ENCODE measurements at places on chromosomes 5 and 9.

GRCh38 chr9:135883410-135884089 lies 23.8 kb downstream of the CAMSAP1 start:
- DNase-seq = no peak

GRCh38 chr9:22279636-22280035 lies 167.0 kb upstream of the DMRTA1 start:
- DNase-seq = no peak

DNA sequence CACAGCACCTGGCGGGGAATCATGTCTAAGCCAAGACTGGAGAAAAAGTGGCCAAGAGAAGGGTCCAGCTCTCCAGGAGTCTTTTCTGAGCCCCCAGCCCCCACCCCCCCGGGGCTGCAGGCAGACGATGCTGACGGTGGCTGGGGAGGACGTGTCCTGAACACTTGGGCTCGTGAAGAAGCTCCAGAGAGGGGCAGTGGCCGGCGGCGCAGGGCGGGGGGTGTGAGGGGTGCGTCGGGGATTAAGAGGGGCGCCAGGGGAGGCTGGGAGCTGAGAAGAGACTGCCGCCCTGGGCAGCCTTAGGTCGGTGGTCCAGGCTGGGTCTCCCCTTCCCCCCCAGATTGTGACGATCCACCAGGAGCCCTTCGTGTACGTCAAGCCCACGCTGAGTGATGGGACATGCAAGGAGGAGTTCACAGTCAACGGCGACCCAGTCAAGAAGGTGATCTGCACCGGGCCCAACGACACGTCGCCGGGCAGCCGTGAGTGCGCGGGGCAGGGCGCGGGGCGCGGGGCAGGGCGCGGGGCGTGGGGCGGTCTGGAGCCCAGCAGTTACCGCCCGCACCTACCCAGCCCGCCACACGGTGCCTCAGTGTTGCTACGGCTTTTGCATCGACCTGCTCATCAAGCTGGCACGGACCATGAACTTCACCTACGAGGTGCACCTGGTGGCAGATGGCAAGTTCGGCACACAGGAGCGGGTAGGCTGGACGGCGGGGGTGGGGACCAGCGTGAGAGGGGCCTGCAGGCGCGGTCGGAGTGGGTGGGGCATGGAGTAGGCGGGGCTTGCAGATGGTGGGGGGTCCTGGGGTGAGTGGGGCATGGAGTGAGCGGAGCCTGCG lies 8.9 kb downstream of the LRRC26 start:
- no peak for DNase-seq

DNA sequence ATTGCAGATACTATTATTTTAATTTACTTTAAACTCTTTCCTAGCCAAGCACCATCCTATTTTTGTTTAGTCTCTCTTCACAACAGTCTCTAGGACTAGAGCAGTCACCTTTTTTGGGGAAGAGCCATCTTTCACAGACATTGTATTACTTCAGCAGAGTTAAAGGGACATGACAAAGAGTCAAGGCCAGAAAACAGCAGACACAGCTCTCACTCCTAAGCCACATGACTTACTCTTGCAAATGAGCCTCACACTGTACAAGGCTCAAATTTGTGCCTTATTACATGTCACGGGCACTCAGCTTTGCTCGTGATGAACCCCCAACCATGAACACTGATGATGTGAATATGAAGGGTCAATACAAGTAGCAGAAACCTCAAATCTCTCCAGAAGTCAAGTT lies 104.3 kb downstream of the ZNF608 start:
- DNase-seq = no peak

Measured in pulmonary artery endothelial cell (primary cell).